ENCODE measurements at places on chromosomes 11 and 22.

- no peak for DNase-seq
Measured at GRCh38 chr22:49713003-49713402, 114.7 kb downstream of the BRD1 start.

GRCh38 chr11:68038718-68039525 is at the start of gene TCIRG1:
Gene TCIRG1 (plus strand): TSS chr11:68039025. CDS start chr11:68041272, 2,247 bp downstream.
- DNase-seq, result peak; percentile 69

DNA sequence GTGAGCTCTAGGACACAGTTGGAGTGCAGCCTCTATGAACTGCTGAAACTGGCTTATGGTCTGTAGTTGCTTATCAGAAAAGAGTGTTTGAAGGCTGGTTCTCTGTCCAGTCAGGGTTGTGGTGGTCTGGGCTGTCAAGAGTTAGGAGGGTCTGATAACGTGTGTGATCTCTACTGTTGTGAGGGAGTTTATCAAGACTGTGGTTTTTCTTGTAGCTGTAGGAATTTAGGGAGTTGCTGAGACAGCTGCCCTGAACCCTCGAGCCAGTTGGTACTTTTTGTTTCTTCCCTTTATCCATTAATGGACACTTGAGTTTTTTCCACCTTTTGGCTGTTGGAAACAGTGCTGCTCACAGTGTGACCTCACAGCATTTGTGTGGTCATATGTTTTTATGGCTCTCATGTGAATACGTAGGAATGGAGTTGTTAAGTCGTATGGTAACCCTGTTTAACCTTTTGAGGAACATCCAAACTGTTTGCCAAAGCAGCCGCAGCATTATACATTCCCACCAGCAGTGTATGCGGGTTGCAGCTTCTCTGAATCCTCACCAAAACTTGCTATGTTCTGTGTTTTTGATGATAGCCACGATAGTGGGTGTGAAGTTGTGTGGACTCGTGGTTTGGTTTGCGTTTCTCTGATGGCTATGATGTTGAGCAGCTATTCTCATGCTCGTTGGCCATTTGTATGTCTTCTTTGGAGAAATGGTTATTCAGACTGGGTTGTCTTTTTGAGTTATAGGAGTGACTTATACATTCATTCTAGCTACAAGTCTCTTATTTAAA is 20.9 kb upstream of the DGCR8 start:
- no peak for DNase-seq

DNA sequence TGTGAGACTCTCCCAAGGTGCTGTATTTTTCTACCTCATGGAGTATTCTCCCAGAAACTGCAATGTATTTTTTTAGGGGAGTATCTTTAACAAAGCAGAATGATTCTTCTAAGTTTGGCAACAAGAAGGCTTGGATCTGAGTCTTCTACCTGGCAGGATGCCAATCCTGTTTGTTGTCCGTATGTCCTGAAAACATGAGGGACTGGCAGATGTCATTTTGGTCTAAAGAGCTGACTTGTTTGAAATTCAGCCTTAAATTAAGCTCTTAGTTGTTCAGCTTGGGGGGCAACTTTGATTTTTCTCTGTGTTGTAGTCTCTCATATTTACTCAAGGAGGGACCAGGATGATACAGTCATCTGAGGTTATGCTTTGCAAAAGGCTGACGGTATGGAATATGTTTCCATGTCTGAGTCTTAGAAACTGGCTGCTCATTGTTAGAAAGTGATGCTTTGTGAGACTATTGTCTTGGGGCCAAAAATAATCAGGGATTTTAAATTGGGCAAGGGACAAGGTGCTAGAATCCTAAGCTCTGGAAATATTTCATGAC is 9.3 kb downstream of the MRPL16 start:
- DNase-seq, result no peak

DNA sequence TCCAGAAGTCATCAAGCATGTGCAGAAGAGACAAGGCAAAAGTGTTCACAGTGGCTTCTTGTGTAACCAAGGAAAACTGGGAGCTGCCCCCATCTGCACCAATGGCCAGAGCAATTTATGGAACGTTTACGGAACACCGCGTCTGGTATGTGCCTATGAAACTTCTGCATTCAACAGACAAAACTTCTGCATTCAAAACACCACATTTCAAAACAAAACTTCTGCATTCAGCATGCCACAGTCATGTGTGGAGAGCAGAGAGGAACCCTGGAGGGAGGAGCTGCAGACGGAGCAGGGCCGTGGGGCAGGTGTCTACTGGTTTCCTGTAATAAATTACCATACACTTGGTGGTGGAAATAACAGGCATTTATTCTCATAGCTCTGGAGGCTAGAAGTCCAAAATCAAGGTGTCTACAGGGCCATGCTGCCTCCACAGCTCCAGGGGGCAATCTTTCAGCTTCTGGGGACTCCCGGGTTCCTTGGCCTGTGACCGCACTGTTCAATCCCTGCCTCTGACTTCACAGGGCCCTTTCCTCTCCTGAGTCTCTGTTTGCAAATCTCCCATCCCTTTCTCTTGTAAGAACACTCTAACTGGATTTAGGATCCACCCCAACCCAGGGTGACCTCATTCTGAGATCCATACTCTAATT is 32.2 kb downstream of the RPL3 start:
- DNase-seq, result no peak

GRCh38 chr22:20116376-20116950 is 559 bp downstream of the RANBP1 start:
- DNase-seq, result no peak

DNA sequence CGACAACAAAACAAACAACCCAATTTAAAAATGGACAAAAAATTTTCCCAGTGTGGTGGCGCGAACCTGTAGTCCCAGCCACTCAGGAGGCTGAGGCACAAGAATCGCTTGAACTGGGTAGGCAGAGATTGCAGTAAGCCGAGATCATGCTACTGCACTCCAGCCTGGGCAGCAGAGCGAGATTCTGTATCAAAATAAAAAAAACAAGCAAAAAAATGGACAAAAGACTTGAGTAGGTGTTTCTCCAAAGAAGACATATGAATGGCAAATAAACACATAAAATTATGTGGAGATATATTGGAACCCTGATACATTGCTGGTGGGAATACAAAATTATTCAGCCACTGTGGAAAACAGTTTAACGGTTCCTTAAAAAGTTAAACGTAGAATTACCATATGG is 27.4 kb upstream of the MAPK1 start:
- no peak for DNase-seq

DNA sequence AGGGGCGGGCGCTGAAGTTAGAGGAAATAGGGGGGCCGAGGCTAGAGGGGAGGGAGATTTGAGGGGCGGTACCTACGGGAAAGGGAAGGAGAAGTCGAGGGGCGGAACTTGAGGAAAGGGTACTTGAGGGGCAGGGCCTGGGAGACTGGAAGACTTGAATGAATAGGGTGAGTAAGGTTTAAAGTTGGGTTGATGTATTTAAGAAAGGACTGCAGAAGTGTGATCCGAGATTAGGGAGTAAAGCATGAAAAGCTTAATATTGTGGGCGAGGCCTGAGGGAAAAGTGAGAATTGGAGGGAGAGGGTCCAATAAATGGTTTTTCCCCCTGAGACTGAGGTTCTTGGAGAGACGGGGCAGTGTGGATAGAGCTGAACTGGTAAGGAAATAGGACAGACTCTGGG is 723 bp downstream of the HSCB start:
- DNase-seq, result no peak

DNA sequence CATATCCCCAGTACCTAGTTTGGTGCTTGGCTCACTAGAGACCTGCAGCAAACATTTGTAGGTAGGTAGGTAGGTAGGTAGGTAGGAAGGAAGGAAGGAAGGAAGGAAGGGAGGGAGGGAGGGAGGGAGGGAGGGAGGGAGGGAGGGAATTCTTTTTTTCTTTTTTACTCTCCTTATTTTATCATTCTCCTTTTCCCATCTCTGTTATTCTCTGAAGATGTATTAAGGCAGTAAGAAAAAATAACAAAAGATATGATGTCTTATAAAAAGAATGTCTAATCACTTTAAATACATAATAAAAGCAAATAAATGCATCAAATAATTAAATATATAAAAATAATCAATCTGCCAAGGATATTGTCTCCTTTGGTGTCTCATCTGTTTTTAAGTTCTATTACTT is 28.4 kb downstream of the VSIG10L2 start:
- no peak for DNase-seq

DNA sequence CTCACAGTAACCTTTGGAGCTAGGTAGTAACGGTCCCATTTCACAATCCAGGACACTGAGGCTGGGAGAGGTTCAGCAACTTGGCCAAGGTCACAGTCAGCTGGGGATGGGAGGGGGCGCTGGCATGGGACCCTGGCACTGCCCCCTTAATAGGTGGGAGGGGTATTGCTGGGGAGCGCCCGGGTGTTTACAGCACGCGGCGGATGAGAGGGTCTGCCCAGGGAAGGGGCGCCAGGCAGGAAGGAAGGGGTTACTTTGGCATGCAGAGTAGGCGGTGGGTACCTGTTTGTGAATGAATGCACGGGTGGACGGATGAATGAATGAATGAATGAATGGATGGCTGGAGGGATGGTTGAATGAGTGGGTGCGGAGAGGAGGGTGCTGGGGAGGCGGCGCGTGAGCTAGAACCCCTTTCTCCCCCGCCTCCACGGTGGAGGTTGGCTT is 628 bp upstream of the FLRT1 start:
- DNase-seq, result no peak

DNA sequence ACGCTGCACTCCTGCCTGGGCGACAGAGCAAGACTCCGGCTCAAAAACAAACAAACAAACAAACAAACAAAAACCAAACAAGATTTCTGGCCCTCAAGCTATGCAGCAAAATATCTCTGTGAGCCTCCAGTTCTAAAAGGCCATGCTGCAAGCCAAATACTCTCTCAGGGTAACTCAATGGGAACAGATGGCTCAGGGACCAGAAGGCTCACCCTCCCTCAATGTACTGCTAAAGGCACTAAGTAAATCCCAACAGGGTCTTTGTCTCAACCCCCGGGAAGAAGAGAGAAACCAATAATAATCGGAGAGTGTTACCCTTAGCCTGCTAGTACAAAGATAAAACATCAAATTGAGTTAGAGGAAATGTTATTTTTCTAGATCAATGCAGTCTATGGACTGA is 119.7 kb upstream of the ZC3H12C start:
- no peak for DNase-seq

- DNase-seq, result peak; percentile 48
Measured at GRCh38 chr11:128157423-128158298, 429.7 kb downstream of the ETS1 start.

DNA sequence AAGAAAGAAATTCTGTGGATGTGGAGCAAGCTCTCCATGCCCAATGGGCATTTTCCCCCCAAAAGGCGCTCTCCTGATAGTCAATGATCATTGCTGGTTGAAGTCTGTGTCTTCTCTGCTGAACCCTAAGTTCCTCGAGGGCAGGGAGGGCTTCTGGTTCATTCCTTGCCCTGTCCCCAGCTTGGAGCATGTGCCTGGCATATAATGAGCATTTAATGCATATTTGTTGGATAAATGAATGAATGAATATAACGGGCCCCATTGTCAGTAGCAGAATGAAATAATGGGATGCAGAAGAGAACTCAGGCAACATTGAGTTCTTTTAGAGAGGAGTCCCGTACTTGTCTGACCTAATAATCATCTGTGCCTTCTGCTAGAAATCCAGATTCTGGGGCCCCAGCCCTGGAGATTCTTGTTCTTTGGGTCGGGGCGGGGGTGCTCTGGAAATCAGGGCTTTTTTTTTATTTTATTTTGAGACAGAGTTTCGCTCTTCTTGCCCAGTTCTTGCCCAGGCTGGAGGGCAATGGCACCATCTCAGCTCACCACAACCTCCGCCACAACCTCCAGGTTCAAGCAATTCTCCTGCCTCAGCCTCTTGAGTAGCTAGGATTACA is 64.4 kb downstream of the CD82 start:
- no peak for DNase-seq

GRCh38 chr22:48680601-48681000 is 1147.1 kb downstream of the BRD1 start:
- no peak for DNase-seq

- no peak for DNase-seq
Measured at GRCh38 chr11:68773521-68774193, 22.3 kb upstream of the TESMIN start.

DNA sequence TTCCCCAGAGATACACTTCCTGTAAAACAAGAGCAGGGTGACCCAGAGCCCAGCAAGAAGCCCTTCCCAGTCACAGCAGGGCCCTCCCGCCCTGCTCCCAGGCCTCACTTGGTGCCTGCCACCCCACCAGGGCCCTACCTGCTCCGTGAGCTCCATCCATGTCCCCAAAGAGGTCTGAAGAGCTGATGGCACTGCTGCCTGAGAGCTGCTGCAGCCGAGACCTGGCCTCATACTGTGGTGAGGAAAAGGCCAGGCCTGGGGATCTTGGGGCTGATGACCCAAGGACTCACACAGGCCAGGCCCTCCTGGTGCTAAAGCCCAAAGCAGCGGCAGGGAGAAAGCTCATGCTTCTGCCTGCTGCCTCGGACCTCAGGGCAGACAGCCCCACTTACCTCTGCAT is 10.3 kb downstream of the ARFGAP2 start:
- no peak for DNase-seq

DNA sequence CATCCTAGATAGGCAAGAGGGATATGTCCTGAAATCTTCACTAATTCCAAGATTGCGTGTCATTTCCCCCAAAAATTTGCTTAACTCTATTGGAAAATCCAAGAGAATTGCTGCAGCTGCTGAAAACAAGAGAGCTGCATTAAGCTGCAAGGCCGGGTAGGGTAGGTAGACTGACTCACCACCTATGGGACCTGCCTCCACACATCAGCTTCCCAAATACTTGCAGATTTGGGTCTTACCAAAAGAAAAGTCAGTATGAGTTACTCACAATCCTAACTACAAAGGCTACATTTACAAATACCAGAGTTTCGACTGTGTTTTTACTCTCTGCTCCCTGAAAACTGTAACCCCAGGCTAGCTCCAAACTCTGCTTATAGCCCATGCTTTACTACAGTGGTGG is 142.5 kb upstream of the TEAD1 start:
- no peak for DNase-seq

GRCh38 chr11:45771193-45771565 is 33.8 kb upstream of the SLC35C1 start:
- DNase-seq, result peak; percentile 42

DNA sequence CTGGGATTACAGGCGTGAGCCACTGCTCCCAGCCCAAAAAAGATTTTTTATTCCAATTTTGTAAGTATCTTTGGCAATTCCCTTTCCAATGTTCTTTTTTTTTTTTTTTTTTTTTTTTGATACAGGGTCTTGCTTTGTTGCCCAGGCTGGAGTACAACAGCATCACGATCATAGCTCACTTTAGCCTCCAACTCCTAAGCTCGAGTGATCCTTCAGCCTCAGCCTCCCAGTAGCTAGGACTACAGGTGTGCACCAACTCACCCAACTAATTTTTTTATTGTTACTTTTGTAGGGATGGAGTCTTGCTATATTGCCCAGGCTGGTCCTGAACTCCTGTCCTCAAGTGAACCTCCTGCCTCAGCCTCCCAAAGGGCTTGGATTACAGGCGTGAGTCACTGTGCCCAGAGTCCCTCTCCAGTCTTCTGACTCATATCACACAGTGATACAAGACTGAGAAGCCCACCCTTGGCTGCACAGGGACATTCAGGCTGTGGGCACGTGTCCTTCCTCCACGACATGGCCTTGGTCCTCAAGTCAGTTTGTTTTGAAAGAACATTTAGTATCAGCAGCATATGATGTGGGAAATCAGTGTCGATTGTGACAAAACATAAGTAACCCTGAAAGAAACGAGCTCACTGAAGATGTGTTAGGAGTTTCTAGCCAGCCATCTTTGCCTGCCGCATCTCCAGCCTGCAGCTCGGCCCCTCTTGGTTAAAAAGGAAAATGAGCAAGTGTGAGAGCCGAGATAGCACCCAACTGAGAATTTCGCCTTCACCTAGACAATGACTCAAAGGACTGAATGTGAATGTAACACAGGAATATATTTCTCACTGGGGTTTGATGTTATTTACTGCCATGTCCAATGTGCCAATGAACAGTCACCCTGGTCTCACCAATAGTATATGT is 175.5 kb downstream of the MN1 start:
- DNase-seq, result no peak

- no peak for DNase-seq
Measured at GRCh38 chr22:32333769-32334659, 23.7 kb upstream of the RFPL3 start.

Measured in SK-N-DZ (cell line).